Myocyte (in vitro differentiated cells): ENCODE measurements at places on chromosomes 6 and 20.

GRCh38 chr6:46312654-46313053, 141.9 kb upstream of the ENPP5 start:
- DNase-seq, result no peak

- peak; percentile 54 for DNase-seq
Observed at GRCh38 chr6:163324688-163325389, 89.7 kb upstream of the QKI start.

- no peak for DNase-seq
Observed at GRCh38 chr6:3949521-3949920, 100.3 kb downstream of the FAM50B start.

GRCh38 chr20:31661625-31662371, 24.1 kb downstream of the COX4I2 start:
- peak; percentile 89 for DNase-seq

DNA sequence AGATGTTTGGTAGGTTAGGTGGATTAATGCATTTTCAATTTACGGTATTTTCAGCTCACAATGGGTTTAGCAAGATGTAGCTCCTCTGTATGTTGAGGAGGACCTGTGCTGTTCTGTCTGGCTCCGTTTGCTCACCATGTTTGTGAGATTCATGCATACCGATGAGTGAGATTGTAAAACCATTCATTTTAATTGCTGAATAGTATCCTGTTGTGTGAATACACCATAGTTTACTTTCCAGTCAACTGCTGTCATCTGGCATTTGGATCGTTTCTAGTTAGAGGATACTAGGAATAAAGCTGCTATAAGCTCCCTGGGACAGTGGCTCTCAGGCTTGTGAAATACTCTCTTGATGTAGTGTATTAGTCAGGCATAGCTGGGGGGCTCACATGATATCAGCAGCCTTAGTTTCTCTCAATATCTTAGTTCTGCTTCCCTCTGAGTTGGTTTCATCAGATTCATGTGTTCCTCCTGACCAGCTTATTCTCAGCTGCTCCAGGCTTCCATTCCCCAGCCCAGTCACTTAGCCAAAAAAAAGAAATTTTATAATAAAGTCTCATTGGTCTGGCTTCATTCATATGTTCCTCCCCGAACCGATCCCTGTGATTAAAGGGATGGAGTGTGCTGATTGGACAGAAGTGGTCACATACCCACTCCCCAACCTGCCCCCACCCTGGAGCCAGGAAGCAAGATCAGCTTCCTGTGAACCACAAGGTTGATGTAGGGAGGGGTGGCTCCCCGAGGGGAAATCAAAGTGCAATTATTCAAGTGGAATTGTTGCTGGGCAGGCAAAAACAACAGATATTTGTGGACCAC, 10.9 kb upstream of the B4GALT5 start:
- DNase-seq, result peak; percentile 35

DNA sequence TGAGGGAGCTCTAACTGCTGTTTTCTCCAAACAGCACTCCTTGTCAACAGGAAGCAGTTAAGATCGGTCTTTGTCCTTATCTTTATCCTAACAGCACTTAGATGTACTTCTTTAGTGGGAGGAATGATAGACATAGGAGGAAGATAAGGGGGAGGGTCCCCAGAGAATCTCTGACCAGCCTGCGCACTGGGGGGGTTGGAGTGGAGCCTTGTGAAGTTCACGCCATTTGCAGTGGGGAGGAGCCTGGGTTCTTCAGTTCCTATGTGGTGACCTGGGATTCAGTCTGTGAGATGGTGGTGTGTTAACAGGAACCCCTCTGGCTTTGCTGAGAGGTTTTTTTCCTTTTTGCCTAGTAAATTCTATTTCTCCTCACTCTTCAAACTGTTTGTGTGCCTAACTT, 18.1 kb upstream of the ASCC3 start:
- no peak for DNase-seq

DNA sequence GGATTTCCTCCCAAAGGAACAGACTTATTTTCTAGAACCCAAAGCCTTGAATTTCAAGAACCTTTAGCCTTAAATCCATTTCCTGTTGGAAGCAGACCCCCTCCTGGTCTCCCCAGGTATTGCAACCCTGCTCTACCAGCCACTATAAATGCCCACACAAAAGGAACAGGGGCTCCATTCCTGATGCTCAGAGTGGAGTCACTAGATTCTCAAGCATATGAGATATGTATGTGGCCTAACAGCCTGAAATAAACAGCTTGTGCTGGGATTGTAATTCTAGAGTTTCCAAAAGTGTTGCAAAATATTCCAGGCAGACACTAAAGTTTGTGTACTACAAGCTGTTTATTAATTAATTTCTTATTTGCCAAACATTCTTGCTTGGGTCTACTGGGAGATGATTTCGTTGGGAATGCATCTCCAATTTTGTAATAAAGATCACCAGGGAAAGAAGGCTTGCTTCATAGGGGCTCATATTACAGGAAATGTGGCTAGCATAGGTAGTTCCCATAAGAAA, 44.8 kb downstream of the RIPOR3 start:
- DNase-seq, result peak; percentile 40

DNA sequence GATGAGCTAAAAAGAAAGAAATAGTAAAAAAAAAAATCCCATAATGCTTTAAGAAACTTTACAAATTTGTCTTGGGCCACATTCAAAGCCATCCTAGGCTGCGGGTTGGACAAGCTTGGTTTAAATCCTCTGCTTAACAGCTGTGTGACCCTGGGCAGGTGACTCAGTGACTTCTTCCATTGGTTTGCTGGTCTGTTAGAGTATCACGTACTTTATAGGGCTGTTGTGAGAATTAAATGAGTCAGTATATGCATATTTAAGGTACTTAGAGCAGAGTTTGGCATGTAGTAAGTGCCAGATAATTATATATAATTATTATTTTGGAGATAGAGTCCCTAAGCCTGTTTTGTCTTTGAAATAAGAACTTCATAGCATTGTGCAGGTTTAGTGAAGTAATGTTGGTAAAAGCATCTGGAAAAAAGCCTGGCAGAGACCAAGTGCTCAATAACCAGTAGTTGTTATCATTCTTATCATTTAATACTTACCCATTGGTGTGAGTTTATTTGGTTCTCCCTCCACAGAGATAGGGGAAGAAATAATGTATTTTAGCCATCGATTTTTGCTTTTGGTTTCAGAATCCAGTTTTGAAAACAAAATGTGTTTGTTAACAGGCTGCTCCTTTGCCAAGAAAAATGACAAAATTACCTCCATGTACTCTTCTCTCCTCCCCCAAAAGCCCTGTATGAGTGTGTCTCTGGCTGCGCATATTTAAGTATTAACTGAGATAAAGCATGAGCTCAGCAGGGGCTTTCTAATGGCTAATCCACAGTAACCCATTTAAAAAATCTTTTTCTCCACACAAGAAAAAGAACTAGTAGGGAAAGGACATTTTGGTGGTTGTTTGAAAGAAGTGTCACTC, 67.2 kb downstream of the FOXO3 start:
- DNase-seq, result peak; percentile 58

- DNase-seq, result no peak
Observed at GRCh38 chr20:22471156-22471836, 113.1 kb downstream of the FOXA2 start.

- DNase-seq, result no peak
Observed at GRCh38 chr20:56845546-56846086, 216.5 kb downstream of the TFAP2C start.

DNA sequence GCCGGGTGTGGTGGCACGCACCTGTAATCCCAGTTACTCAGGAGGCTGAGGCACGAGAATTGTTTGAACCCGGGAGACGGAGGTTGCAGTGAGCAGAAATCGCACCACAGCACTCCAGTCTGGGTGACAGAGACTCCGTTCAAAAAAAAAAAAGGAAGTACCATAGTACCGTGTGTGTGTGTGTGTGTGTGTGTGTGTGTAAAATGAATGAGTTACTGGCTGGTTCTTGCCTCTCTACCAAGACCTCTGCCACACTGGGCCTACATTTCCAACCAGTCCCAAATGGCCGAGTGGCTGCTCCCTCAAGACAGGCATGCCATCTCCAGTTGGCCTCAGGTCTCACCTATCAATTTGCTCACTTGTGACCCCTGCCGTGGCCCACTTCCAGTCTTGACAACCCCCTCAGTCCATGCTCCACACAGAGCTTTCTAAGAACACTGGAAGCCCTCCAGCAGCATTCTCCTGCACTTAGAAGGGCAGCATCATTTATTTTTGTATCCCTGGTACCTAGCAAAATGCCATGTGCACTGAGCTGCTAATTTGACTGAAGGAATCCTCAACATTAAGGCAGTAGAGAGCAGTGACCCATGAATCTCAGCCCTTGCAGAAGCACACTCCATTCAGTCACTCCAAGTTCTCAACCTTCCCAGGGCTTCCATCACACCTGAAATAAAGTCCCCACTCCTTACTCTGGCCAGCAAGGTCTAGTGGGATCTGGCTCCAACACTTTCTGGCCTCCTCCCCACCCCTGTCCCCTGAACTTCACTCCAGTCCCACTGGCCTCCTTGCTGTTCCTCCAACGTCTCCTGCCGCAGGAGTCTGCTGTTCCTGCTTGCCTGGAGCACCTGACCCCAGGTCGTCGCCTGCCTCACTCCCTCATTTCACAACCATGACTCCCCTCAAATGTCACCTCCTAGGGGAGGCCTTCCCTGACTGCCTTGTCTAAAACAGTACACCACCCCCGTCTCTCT, 29.9 kb downstream of the COX4I2 start:
- DNase-seq, result no peak

- DNase-seq, result no peak
Observed at GRCh38 chr6:145073811-145074210, 661.5 kb downstream of the EPM2A start.

- DNase-seq, result peak; percentile 31
Observed at GRCh38 chr6:14276667-14277404, 159.3 kb downstream of the CD83 start.

DNA sequence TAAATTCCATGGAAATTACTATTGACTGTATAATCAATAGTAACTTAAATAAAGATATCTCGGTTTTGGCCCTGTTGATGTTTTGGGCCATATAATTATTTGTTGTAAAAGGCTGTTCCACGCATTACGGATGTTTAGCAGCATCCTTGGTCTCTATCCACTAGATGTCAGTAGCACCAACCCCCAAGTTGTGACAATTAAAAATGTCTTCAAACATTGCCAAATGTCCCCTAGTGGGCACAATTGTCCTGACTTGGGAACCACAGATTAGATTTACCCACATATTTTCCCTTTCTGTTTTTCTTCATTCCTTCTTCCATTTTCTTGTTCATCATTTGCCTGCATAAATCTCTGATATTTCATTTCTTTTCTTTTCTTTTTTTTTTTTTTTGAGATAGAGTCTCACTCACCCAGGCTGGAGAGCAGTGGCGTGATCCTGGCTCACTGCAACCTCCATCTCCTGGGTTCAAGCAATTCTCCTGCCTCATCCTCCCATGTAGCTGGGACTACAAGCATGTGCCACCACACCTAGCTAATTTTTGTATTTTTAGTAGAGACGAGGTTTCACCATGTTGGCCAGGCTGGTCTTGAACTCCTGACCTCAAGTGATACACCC, 13.6 kb upstream of the WFDC8 start:
- DNase-seq, result peak; percentile 70

DNA sequence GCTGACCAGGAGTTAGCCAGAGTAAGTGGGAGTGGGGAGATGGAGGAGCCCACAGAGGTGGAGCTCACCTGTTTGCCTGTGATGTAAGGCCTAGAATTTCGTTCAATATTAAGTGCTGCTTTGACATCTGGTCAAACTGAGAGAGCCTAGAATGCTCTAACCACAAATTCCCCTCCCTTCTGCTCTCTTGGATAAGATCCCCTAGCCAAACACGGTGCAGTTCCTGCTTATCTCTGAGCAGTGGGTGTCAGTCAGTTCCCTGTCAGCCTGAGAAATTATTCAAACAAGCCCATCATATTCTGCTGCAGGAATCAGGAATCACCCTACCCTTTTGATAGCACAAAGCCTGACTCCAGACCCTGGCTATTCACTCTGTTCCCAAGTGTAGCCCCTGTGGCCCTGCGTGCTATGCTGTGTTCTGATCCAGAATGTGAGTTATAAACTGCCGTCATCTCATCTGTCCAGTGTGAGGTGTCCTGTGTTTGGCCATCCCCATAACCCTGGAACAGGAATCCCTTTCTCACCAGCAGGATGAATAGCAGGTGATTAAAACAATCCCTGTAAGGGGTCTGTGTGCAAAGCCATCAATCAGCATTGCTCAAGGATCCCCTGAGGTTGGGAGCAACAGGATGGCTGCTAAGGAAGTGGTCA, 31.8 kb upstream of the ZNF133 start:
- DNase-seq, result no peak

DNA sequence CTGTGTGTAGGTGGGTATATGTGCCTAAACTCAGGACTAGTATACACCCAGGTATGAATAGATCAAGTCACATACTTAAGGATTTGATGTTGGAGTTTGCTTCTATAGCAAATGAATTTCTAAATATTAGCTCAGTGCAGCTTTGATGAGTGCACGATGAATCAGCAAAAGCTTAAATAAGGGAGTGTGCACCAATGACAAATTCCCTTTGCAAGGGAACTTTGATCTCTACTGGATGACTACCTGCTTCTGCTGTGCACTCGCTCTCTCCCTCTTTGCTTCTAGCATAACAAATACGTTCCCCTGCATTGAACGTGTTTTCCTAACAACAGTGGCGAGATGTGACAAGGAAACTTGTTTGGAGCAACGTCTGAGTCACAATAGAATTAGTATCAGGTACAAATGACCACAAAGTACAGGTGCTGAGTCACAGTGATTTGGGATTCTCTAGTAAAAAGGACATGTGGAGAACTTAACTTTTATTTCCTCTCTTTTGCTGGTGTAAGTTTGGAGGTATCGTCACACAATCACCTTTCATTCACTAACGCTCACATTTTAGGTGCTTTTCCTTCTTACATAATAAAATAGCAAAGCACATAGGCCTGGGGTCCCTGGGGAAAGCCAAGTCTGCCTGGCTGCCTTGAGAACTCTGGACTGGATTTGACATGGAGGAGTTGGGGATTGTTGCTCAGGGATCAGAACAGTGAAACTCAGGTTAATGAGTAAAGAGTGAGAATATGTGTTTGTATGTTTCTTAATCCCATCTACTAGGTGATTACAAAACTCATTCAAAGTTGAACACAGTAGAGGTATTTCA, 49.7 kb downstream of the KLHL31 start:
- no peak for DNase-seq

GRCh38 chr20:57633945-57634491, 13.8 kb upstream of the ZBP1 start:
- peak; percentile 18 for DNase-seq

- DNase-seq, result no peak
Observed at GRCh38 chr6:31877651-31878161, 1.1 kb downstream of the SLC44A4 start.

DNA sequence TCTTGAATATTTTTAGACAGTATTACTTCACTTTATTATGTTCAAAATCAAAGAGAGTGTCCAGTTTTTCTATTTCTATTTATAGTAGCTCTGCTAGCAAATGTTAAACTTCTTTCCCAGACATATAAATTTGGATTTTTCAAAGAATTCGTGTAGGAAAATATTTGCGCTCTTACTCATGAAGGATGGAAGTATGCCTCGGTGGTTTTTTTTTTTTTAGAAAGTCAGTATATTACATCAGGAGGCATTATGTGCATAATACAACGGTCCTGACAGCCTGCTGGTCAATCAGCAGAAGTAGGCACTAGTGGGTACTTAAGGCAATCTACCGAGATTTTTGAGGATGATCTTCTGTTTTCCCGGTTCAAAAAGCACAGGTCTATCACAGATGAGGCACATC, 249.3 kb downstream of the TBX18 start:
- DNase-seq, result no peak
